ENCODE measurements at places on chromosomes 16 and 17. TPM values are rescaled to one million over a fixed set of nuclear protein-coding genes. Genes with fewer than 3 reads are reported as not detected.

PPP1R1B gene
- 23.9 TPM for total RNA-seq

ULK2 gene
- 20.1 TPM for total RNA-seq

DNA sequence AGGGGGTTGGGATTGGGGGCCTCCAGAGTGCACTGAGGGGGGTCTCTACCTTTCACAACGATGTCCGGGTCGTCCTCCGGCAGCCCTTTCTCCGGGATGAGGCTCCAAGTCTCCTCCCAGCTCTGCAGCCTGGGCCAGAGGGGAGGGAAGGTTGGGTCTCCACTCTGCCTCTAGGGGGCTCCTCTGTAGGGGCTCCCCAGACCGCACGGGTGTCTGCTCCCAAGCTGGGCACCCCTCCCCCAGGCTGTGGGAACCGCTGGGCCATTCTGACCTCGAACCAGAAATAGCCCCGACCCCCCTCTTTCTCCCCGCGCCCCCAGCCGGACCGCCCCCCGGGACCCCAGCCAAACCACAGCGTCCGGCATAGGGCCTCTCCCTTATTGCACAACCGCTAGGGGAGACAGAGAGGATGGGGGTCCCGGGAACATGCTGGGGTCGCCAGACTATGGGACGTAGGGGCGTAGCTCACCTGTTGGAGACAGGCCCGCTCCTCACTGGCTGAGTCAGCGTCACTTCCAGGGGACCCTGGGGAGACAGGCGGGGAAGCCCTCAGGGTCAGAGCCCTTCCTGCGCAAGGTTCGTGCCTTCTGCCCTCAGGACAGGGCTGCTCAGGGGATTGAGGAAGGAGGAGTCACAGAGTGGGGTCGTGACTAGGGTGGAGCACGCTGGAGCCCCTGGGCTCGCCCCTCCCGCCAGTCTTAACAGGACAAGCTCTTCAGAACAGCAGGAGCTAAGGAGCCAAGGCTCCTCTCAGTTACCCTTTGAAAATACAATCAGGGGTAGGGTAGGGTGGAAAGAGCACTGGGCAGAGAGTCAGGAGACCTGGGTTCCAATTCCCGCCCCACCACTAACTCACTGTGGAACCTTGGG lies 2.7 kb downstream of the PLEKHH3 start:
- no peak for DNase-seq

DNA sequence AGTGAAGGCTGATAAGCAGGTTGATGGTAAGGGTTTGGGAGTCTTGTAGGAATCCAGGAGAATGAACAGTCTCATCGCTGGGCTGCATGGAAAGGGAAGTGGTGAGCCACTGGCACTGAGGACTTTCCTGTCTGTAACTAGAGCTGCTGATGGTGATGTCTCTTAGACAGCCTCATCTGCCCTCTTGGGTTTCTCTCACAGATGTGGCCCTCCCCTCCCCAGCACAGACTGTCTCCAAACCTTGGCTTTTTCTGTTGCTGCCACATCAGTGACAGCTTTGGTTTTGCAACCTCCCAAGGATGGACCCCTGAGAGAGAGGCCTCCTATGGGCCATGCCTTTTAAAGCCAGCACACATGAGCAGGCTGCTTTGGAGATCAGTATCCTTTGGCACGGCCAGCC lies 16.9 kb downstream of the PLCG2 start:
- H3K27me3 ChIP-seq = no peaks in the 10 kb centered on the region
- H3K27ac ChIP-seq = no peak overlapping the region
- no peak overlapping the region for H3K4me3 ChIP-seq
- H3K4me1 ChIP-seq = peaks cover 21% of the 10 kb centered on the region

- H3K27ac ChIP-seq = no peak overlapping the region
- DNase-seq = no peak
- H3K36me3 ChIP-seq = no peaks in the 10 kb centered on the region
- no peak overlapping the region for H3K4me3 ChIP-seq
Observed at GRCh38 chr16:22627043-22627442, 116.4 kb downstream of the NPIPB5 start.

GRCh38 chr17:1197379-1197778 lies 17.6 kb upstream of the ABR start:
- peak; percentile 57 for DNase-seq
- H3K36me3 ChIP-seq = no peaks in the 10 kb centered on the region
- H3K4me1 ChIP-seq = peaks cover 40% of the 10 kb centered on the region
- H3K4me3 ChIP-seq = no peak overlapping the region
- no peaks in the 10 kb centered on the region for H3K27me3 ChIP-seq

- no peaks in the 10 kb centered on the region for H3K4me1 ChIP-seq
- no peak for DNase-seq
- H3K27ac ChIP-seq = no peak overlapping the region
- H3K36me3 ChIP-seq = peaks cover 100% of the 10 kb centered on the region
- H3K4me3 ChIP-seq = no peak overlapping the region
Observed at GRCh38 chr16:89890200-89890599, 16.8 kb downstream of the TCF25 start.

DNA sequence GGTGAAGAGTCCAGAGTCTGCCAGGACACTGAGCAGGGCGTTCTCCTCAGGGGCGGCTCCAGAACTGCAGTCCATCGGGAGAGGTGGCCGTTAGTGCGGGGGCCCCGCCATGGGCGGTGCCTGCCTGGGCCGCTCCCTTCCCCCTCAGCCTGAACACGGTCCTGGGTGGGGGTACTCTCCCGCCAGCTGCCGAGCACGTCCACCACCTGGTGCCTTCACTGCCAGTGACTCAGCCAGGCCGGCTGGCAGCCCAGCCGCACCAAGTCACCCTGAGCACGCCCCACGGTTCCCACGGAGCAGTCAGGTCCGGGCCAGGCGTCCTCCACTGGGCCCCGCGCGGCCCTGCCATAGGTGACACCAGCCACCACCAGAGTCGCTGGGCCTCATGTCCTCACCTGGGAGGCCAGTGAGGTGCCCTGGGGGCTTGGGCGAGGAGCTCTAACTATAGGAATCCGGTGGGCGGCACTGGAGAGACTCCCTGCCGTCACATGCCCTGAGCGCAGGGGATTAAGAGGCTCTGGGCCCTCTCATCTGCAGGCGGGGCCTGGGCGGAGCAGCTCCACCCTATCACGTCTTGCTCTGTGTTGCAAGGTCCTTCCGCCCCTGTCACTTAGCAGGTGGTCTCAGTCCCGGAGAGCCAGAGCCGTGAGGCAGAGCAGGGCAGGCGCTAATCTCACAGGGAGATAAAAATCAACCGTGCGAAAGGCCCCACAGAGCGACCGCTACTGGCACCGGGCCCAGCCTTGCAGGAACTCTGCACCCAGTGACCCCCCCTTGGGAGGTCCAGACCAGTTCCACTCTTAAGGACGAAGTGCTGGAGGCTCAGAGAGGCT lies 14.3 kb downstream of the PIEZO1 start:
- peak overlapping the region; percentile 77 for H3K27ac ChIP-seq
- H3K4me3 ChIP-seq = peak overlapping the region; percentile 32
- peak; percentile 87 for DNase-seq
- H3K27me3 ChIP-seq = no peaks in the 10 kb centered on the region
- peaks cover 85% of the 10 kb centered on the region for H3K4me1 ChIP-seq

- H3K4me3 ChIP-seq = no peak overlapping the region
- H3K4me1 ChIP-seq = peaks cover under 1% of the 10 kb centered on the region
- H3K36me3 ChIP-seq = peaks cover 93% of the 10 kb centered on the region
- DNase-seq = no peak
Observed at GRCh38 chr16:10751291-10751697, 7.7 kb downstream of the NUBP1 start.

GRCh38 chr16:67104061-67104460 lies 5.7 kb upstream of the PHAF1 start:
- peaks cover 22% of the 10 kb centered on the region for H3K4me1 ChIP-seq
- no peaks in the 10 kb centered on the region for H3K27me3 ChIP-seq
- H3K36me3 ChIP-seq = peaks cover 19% of the 10 kb centered on the region
- H3K4me3 ChIP-seq = no peak overlapping the region
- no peak overlapping the region for H3K27ac ChIP-seq

Measured in lower lobe of right lung (tissue), 2 donors.